AML-193 (cell line): ENCODE measurements at places on chromosomes 1 and 21.

- DNase-seq = no peak
These were observed 45.4 kb downstream of the ADSS2 start for GRCh38 chr1:244406337-244406736.

DNA sequence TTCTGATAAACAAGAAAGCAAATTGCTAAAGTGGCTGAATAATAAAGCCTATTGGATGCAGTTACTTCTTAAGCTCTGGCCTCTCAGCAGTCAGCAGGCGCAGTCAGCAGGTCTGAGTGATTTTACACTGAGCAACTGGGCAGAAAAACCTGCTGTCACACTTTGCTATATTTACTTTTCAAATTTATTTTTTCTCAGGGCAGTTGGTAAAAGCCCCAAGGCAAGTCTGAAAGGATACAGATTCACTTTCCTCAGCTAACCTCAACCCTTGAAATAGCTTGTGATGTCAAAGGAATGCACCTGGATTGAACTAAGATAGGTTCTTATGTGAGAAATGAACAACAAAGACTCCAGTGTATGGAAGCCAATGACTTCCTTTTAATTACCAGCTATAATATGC is 34.0 kb downstream of the ATP5PF start:
- DNase-seq = no peak

DNA sequence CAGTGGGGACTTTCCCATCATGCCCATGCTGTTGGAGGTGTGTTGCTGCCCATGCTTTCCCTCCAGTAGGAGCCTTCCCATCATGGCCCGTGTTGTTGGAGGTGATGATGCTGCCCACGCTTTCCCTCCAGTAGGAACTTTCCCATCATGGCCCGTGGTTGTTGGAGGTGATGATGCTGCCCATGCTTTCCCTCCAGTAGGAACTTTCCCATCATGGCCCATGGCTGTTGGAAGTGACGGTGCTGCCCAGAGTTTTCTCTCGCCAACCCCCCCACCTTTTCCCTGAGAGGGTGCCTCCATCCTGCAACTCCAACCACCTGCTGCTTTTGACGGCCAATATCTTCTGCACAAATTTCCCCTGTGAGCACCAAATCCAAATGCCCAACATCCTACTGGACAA is 205.7 kb downstream of the TOMM20 start:
- no peak for DNase-seq

GRCh38 chr21:36735201-36735515 is 36.2 kb downstream of the SIM2 start:
- DNase-seq = no peak

GRCh38 chr21:16777041-16777720 is 735.7 kb upstream of the CXADR start:
- no peak for DNase-seq

DNA sequence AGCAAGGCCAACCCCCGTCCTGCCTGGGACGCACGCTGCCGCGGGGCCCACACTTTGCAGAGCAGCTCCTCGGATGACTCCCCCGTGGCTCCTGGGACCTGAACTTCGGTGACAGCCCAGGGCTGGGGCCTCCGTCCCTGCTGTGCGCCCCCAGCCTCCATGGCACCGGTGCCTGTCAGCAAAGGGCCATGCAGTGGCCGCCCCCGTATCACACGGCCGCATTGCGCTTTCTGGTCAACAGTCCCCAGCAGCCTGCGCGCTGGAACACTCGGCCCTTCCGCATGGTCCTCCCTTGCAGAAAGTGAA is 18.0 kb downstream of the NADK start:
- DNase-seq = no peak

GRCh38 chr1:58779059-58779754 is 4.6 kb downstream of the JUN start:
- no peak for DNase-seq

GRCh38 chr1:37732111-37732780 is 32.7 kb downstream of the EPHA10 start:
- DNase-seq = no peak

GRCh38 chr1:98919211-98919610 is 85.5 kb downstream of the PLPPR5 start:
- no peak for DNase-seq

GRCh38 chr1:8370046-8370881 is 52.4 kb downstream of the SLC45A1 start:
- no peak for DNase-seq

GRCh38 chr1:221557013-221557412 is 184.9 kb downstream of the DUSP10 start:
- DNase-seq = no peak

DNA sequence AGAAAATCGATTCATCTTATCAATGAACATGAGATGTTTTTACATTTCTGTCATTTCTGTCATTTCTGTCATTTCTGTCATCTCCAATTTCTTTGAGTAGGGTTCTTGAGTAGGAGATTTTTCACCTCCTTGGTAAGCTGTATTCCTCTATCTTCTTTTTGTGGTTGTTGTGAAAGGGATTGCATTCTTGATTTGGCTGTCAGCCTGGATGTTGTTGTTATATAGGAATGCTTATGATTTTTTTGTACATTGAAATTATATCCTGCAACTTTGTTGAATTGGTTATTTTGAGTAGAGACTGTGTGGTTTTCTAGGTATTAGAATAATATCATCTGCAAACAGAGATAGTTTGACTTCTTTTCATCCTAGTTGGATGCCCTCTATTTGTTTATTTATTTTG is 1233.7 kb downstream of the PLA2G4A start:
- DNase-seq = no peak

- peak; percentile 79 for DNase-seq
These were observed 5.5 kb downstream of the CAPN2 start for GRCh38 chr1:223717695-223718363.

DNA sequence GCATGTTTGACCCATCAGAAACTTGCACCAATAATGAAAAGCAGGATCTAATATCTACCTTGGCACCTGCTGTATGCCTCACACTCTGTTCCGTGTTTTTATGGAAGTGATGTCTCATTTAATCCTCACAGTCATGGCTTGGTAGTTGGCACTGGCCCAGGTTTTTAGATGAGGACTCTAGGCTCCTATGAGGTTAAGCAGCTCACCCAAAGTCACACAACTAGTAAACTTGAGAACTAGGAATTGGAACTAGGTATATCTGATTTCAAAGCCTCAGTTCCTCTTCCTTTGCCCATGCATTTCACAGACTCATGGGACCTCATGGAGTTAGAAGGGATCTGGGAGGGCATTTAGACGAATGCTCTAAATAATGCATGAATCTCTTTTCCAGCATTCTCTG is 21.3 kb upstream of the TARBP1 start:
- DNase-seq = no peak
